H9 (cell line): ENCODE measurements at places on chromosomes 6 and 20. TPM values are rescaled to one million over a fixed set of nuclear protein-coding genes. Genes with fewer than 3 reads are reported as not detected.
A peak's percentile ranks its signal among the peaks of the same experiment; 100 is the strongest.

DNA sequence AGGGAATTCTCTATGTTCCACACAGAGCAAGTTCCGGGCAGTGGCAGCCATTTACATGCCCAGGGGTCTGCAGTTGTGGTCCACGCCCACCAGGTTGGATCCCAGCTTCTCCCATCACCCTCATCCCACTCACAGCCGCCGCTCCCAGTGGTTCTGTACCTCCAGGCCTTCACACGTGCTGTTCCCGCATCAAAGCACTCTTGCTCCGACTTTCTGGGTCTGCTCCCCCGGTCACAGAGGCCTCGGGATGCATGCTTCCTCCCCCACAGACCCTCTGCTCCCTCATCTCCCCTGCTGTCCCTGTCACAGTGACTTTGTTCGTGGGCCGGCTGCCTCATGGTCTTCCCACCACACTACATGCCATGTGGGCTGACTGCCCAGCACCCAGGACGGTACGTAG is 332.5 kb downstream of the TAF4 start:
- no peaks in the 10 kb centered on the region; the same call in 1 of the 2 replicates for H3K27me3 ChIP-seq
- H3K4me1 ChIP-seq = no peaks in the 10 kb centered on the region
- no peak for DNase-seq
- no peak overlapping the region for H3K4me3 ChIP-seq
- no peak overlapping the region for H3K27ac ChIP-seq

- peaks cover 10% of the 10 kb centered on the region for H3K4me1 ChIP-seq
- peak; percentile 50 for DNase-seq
- H3K4me3 ChIP-seq = no peak overlapping the region
Observed at GRCh38 chr20:51700809-51701285, 67.3 kb downstream of the ATP9A start.

The ECT2L gene
- total RNA-seq = not detected in 2 replicates

The NSFL1C gene
- 81.8 and 85.4 TPM in 2 replicates for total RNA-seq

The RAMACL gene
- 0.28 and 0.29 TPM in 2 replicates for total RNA-seq

DNA sequence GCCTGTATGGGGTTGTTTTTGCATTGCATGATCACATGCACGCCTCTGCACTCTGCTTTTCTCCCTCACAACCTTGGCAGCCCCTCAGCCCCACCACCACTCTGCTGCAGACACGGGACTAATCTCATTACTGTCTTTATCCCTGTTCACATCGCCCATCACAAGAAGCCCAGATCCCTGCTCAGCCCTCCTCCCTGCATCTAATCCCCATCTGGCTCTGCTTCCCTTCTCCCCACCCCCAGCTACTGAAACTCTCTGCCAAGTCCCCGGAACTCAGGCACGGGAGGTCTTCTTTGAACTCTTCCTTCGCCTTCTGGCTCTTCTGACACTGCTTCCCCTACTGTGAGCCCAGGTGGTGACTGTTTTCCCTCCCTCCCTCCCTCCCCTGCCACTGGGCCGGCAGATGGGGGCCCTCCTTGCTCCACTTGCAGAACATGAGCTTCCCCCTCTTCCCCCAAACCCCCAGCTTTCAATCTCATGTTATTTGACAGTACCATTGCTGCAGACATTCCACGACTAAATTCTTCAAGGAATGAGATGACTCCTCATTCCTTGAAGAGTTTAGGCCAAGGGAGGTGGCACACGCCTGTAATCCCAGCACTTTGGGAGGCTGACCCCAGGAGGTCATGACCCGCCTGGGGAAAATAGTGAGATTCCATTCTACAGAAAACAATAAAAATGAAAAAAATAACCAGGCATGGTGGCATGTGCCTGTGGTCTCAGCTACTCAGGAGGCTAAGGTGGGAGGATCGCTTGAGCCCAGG is 21.9 kb upstream of the TULP1 start:
- no peak overlapping the region for H3K27ac ChIP-seq
- H3K4me3 ChIP-seq = no peak overlapping the region
- no peaks in the 10 kb centered on the region for H3K27me3 ChIP-seq

DNA sequence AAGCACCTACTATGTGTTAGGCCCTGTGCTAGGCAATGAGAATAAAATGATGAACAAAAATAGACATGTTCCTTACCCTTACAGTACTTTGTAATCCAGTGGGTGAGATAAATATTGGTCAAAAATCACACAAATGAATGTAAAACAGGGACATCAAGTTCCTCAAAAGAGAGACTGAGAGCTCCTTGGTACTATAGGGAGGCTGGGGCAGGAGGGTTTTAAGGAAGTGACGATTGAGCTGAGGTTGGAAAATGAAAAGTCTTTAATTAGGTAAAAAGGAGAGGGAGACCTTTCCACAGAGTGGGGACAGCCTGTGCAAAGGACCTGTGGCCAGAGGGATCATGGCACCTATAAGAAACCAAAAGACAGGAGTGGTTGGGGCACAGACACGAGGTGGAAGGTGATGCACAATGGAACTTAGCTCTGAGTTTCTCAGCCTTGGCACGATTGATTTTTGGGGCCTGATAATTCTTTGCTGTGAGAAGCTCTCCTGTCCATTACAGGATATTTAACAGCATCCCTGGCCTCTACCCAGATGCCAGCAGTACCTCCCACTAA is 140.3 kb downstream of the CEP57L1 start:
- DNase-seq = no peak
- no peaks in the 10 kb centered on the region for H3K27me3 ChIP-seq
- peak overlapping the region; percentile 21; the same call in 1 of the 3 replicates for H3K4me3 ChIP-seq
- no peaks in the 10 kb centered on the region; the same call in 2 of the 3 replicates for H3K36me3 ChIP-seq
- no peaks in the 10 kb centered on the region for H3K4me1 ChIP-seq

The DEFB128 gene
- not detected in 2 replicates for total RNA-seq

DNA sequence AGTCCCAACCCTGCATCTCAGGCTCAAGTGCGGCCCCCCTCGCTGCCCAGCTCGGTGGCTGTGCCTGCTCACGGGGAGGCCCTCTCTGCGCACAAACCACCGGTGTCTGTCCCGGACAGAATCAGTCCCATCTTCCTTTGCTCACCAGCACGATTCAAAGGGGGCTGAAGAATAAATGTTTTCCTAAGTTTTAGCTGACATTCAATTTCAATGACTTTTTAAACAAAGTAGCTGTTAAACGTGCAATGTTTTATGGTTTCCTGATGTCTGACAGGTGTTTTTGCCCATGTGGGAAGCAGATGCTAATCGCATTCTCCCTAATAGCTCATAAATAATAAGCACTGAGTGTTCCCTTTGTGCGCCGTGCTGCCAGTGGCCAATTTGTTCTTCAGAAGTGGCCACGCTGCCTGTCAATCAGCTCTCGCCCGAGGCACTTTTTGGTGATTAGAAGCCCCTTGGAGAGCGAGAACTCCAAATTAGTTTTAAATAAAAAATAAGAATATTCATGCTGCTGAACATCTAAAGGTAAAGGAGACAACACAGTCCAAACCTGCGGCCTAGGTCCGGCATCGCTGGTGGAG is 26.3 kb downstream of the BHLHE23 start:
- H3K36me3 ChIP-seq = no peaks in the 10 kb centered on the region
- no peaks in the 10 kb centered on the region for H3K27me3 ChIP-seq
- DNase-seq = no peak

DNA sequence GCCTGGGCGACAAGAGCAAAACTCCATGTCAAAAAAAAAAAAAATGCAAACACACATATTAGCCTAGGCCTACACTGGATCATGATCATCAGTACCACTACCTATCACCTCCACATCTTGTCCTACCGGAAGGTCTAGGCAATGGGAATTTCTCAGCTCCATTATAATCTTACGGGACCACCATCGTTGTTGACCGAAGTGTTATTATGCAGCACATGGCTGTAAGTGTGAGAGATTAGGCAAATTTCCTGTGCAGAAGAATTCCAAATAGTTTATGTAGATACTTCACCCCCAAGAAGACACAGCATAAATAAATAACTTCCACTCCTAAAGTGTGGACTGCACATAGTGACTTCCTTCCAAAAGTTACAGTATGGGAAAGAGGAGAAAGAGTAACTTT is 16.8 kb upstream of the KIAA1755 start:
- no peak for DNase-seq
- no peak overlapping the region for H3K4me3 ChIP-seq
- H3K27ac ChIP-seq = no peak overlapping the region
- no peaks in the 10 kb centered on the region for H3K4me1 ChIP-seq
- H3K36me3 ChIP-seq = no peaks in the 10 kb centered on the region

GRCh38 chr6:111406200-111406721 is 76.8 kb downstream of the REV3L start:
- H3K27ac ChIP-seq = no peak overlapping the region
- DNase-seq = no peak
- no peaks in the 10 kb centered on the region for H3K27me3 ChIP-seq
- H3K4me1 ChIP-seq = no peaks in the 10 kb centered on the region
- H3K4me3 ChIP-seq = no peak overlapping the region

The RSPO3 gene
- total RNA-seq = not detected in 2 replicates

DNA sequence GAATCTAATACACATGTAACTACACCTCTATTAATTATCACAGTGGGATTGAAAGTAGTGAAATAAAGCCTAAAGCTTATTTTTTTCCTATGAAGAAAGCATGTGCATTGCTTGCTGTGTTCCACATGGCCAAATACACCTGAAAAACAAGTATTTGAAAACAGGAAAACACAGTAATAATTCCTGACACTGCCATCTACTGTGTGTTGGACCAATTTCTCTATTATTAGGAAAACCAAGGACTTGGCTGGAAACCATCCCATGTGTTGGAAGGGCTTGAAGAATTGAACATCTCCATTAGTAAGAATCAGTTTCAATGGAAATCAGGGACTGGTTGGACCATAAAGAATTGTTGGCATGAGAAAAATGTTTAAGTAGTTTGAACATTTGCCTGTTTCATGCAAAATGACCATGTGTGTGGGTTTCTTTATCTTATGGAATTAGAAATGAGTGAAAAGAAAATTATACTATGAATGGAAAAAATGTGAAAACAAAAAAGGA is 124.1 kb downstream of the PHF3 start:
- H3K4me3 ChIP-seq = no peak overlapping the region
- H3K27ac ChIP-seq = no peak overlapping the region

DNA sequence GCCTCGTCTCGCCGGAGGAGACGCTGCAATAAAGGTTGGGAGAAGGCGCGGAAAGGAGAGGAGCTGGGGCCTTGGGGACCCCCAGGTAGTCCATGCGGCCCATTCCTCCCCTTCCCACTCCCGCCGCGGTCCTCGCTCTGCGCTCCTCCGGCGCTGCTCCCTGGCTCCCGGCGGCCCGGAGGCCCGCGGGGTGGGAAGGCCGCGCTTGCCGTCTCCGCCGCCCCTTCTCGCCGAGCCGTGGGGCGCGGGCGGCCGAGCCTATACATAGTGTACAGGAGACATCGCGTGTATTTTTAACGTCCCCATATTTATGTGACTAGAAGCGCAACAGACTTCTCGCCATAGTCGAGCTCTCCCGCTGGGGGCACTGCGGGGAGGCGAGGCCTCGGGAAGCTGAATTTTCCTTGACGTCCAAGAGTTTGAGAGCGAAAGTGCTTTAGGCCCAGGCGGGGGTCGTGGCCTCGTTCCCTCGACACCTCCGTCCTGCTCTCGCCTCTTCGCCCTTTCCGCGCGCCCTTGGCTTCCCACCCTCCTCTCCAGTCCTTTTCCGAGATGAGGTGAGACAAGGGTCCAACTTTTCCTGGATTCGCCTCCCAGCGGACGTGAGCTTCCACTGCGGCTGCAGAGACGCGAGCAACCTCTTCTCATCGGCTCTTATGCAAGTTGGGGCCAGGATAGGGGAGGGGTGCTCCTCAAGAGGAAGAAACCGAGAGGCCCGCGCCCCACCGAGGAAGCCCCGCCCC is 29.0 kb downstream of the SLC12A5 start:
- H3K36me3 ChIP-seq = peaks cover 17% of the 10 kb centered on the region
- H3K27me3 ChIP-seq = peaks cover 25% of the 10 kb centered on the region; the same call in 1 of the 2 replicates
- peaks cover 4% of the 10 kb centered on the region; the same call in 1 of the 2 replicates for H3K4me1 ChIP-seq
- DNase-seq = peak; percentile 79
- H3K27ac ChIP-seq = no peak overlapping the region

GRCh38 chr6:48141975-48142374 is 31.0 kb upstream of the PTCHD4 start:
- H3K27me3 ChIP-seq = no peaks in the 10 kb centered on the region
- no peak overlapping the region for H3K4me3 ChIP-seq

GRCh38 chr20:36109251-36109947 is 45.1 kb upstream of the EPB41L1 start:
- DNase-seq = no peak
- no peak overlapping the region for H3K4me3 ChIP-seq
- H3K4me1 ChIP-seq = no peaks in the 10 kb centered on the region; the same call in 1 of the 2 replicates
- H3K27me3 ChIP-seq = no peaks in the 10 kb centered on the region

DNA sequence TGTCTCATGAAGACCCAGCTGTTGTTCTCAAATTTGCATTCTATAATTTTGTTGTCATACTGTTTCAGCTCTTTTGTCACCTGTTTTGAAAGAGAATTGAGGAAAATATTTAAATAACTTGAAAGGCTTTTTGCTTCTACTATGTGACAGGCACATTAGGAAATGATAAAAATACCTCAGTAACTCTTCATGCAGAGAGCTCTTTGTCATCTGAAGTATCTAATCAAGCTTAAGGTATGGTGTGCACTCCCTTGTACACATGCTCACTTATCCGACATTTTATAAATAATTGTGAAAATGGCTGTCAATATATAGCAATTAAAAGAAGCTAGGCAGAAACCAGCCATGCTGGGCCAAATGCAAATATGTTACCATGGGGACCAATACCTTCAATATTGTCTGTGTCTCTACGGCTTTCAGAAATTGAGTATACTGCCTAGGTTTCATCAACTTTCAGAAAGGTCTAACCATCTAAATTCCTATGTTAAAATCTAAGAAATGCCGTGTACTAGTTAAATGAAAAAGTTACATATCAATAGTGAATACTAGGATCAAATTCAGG is 349.0 kb downstream of the RNGTT start:
- no peak overlapping the region for H3K27ac ChIP-seq
- H3K36me3 ChIP-seq = peaks cover 1% of the 10 kb centered on the region
- no peaks in the 10 kb centered on the region for H3K27me3 ChIP-seq

The UNC93A gene
- total RNA-seq = 0.70 and 0.94 TPM in 2 replicates

DNA sequence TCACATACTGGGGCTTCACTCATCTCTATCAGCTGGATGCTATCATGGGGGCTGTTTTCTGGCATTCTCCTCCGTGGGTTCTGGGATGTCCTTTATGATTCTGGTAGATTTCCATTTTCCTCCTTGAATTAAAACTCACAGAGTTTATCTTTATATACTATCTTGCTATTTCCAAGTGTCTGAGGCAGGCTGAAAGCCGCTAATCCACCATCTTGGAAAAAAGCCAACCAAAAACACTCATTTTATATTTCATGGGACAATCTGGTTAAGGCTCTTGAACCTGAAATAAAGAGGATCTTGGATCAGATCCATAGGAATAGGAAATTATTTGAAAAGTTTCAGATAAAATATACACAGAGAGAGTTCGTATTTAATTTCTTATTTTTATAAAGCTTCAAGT is 86.0 kb downstream of the AFG1L start:
- peaks cover 2% of the 10 kb centered on the region; the same call in 1 of the 3 replicates for H3K36me3 ChIP-seq
- no peaks in the 10 kb centered on the region for H3K4me1 ChIP-seq
- no peaks in the 10 kb centered on the region for H3K27me3 ChIP-seq
- no peak for DNase-seq

GRCh38 chr20:58092871-58093270 is 135.6 kb downstream of the ANKRD60 start:
- H3K27ac ChIP-seq = no peak overlapping the region
- peak; percentile 18 for DNase-seq
- H3K4me1 ChIP-seq = no peaks in the 10 kb centered on the region
- H3K36me3 ChIP-seq = no peaks in the 10 kb centered on the region
- H3K27me3 ChIP-seq = no peaks in the 10 kb centered on the region

The TMEM217 gene
- 1.1 and 1.4 TPM in 2 replicates for total RNA-seq
